WTC11 (cell line): ENCODE measurements at places on chromosomes 3 and 15. TPM values are rescaled to one million over a fixed set of nuclear protein-coding genes. Genes with fewer than 3 reads are reported as not detected.

GRCh38 chr3:50160561-50160983 lies 5.4 kb downstream of the SEMA3F start:
- no peak for DNase-seq

GRCh38 chr3:38139191-38139590 lies 730 bp downstream of the MYD88 start:
- no peak for DNase-seq

DNA sequence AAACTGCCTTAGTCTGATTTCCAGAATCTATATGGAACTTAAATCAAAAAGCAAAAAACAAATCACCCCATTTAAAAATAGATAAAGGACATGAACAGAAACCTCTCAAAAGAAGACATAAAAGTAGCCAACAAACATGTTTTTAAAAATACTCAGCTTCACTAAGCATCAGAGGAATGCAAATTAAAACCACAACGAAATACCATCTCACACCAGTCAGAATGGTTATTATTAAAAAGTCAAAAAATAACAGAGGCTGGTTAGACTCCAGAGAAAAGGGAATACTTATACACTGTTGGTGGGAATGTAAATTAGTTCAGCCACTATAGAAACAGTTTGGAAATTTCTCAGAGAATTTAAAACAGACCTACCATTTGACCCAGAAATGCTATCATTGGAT lies 367.9 kb downstream of the ZIC4 start:
- no peak for DNase-seq

DNA sequence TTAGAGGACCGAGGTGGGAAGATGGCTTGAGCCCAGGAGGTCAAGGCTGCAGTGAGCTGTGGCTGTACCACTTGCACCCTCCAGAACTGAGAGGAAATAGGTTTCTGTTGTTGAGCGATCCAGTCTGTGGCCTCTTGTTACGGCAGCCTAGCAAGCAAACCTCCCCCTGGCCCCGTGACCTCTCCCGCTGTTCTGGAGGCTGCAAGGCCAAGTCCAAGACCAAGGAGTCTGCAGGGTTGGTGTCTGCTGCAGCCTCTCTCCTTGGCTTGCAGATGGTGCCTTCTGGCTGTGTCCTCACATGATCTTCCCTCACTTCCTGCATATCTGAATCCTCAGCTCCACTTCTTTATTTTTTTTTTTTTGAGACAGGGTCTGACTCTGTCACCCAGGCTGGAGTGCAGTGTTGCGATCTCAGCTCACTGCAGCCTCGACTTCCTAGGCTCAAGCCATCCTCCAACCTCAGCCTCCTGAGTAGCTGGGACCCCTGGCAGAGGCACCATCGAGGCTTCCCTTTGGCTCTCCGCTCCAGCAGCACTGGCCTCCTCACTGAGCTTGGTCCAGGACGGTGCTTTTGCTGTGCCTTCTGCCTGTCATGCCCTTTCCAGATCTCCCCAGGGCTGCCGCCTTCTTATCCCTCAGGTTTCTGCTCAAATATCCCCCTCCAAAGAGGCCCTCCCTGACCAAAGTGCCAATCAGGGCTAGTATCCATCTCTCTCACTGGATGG lies 18.0 kb upstream of the PLXND1 start:
- DNase-seq: no peak

GRCh38 chr3:11574981-11575669 lies 68.6 kb downstream of the VGLL4 start:
- DNase-seq: no peak

The ECE2 gene
- total RNA-seq: 0.46 to 1.2 TPM (median 0.64 TPM) in 3 replicates

The PRSS50 gene
- total RNA-seq: 0.70 to 1.4 TPM (median 1.2 TPM) in 3 replicates
